Activated gamma-delta T cell (primary cell): ENCODE measurements at places on chromosomes 7 and 10.

DNA sequence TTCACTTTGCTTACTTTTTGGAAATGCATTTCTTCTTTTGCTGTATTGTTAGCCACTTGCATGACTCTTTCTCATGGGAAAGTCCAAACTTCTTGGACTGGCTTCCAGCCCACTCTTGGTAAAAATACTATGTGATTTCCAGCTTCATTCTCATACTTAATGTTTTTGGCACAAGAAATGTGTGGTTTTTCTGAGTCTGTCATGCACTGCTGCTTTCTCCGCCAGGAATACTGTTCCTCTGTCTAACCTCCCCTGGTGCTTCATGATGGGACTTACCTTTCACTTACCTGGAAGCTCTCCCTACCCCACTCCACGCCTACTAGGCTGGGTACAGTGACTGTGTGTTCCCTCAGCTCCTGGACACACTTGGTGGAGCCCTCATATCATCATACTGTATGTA lies 18.7 kb downstream of the MGAM2 start:
- no peak for DNase-seq

GRCh38 chr7:139108266-139109187 lies 993 bp downstream of the ZC3HAV1 start:
- peak; percentile 15 for DNase-seq

DNA sequence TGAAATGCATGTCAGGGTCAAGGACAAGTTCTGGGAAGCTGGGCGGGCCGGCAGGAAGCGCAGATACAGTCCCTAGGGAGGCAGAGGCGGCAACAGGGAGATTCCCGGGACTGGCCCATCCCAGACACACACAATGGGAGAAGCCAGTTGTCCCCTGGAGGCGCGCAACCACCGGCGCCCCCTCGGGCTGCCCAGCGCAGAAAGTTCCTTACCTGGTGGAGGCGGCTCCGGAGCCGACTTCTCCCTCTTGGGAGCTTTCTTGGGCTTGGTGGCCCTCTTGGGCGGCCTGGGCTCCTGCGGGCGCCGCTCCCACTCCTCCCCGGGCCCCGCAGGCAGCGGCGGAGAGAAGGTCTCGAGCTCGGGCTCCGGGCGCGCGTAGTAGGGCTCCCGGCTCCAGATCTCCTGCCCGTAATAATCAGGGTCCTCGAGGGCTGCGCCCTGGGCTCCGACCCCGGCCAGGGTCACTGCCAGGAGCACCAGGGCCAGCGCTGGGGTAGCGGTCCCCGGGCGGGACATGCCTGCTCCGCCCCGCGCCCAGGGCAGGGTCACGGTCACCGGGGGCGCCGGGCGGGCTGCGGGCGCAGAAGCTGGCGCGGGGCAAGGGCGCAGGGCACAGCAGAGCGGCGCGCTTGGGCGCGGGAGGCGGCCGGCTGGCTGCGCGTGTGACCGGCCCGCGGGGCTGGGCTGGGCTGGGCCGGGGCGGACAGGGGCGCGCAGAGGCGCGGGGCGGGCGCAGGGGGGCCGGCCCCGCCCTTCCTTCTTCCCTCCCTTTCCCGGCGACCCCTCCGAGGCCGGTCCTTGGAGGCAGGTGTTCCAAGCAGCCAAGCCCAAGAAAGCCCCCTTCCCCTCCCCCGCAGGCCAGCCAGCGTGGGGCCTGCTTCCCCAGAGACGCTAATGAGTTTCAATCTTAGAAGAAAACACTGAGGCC lies at the start of gene CPXM2:
Gene CPXM2, minus strand, starts transcription at position 664 of the 928 bp plus-strand sequence. Its CDS starts 148 bp downstream, at position 516.
- DNase-seq: no peak

DNA sequence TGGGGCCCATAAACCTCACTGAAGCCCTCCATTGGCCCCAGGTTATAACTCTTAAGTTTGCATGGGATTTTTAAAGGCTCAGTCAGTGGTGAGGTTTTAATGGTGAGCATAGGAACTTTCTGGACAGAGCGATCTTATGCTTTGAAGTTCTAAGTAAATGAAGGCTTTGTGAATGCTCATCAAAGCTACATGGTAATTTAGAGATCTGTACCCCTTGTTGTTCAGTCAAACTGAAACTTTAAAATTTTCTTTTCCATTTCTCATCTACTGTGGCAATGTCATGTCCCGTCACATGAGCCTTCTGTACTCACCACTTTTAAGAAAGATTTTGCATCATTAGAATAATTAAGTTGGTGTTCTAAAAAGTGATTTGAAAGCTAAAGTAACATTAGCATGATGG lies 39.9 kb downstream of the CHN2 start:
- no peak for DNase-seq

DNA sequence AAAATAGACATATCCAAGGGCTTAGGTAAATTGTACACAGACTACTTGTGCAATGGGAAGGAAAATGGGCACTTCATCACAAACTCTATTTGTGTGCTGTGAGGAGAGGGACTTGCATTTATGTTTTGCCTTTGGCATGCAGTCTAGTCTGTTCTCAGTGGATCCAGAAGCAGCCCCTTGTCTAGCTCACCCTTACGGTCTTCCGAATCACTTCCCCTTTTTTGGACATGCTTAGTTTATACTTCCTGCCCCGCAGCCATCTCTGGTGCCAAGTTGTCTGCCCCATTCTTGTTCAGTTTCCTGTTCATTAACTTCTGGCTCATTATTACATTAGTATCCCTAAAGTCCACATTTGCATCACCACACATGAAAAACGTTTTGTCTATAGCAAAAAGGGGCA lies 161.6 kb downstream of the NRCAM start:
- DNase-seq: no peak

GRCh38 chr10:79542626-79543025 lies 17.6 kb downstream of the SFTPA2 start:
- no peak for DNase-seq

- DNase-seq: no peak
Observed at GRCh38 chr10:86312701-86313270, 53.8 kb downstream of the GRID1 start.

- no peak for DNase-seq
Observed at GRCh38 chr7:74405191-74405898, 48.4 kb upstream of the GTF2IRD1 start.

GRCh38 chr7:150972023-150972468 lies 6.1 kb downstream of the KCNH2 start:
- DNase-seq: no peak

DNA sequence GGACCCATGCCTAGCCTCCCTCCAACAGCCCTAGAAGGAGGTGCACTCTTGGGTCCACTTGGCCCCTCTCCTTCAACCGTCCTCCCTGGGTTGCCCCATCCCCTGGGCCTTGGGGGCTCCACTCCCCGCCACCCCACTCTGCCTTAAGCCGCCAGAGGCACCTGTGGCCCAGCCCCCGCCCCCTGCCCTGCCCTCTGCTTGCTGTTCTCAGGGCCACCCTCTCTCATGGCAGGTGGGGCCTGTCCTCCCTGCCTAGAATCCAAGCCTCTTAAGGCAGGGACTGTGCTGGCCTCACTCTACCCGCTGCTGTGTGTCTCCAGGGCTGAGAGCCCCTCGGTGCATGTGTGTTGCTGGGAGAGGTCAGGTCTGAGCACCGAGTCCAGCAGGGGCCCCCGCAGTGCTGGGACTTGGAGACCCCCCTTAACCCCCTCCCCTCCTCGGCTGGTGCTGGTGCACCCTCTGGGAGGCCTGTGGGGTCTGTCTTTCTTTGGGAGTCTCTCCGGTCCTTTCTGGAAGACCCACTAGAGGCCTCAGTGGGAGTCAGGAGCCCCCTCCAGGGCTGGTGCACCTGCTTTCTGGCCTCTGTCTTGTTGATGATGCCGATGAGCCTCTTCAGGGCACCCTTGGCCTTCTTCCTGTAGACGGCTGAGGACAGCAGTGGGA lies 43.8 kb downstream of the CFAP46 start:
- DNase-seq: no peak

- DNase-seq: no peak
Observed at GRCh38 chr10:75211007-75211691, 553 bp downstream of the VDAC2 start.

DNA sequence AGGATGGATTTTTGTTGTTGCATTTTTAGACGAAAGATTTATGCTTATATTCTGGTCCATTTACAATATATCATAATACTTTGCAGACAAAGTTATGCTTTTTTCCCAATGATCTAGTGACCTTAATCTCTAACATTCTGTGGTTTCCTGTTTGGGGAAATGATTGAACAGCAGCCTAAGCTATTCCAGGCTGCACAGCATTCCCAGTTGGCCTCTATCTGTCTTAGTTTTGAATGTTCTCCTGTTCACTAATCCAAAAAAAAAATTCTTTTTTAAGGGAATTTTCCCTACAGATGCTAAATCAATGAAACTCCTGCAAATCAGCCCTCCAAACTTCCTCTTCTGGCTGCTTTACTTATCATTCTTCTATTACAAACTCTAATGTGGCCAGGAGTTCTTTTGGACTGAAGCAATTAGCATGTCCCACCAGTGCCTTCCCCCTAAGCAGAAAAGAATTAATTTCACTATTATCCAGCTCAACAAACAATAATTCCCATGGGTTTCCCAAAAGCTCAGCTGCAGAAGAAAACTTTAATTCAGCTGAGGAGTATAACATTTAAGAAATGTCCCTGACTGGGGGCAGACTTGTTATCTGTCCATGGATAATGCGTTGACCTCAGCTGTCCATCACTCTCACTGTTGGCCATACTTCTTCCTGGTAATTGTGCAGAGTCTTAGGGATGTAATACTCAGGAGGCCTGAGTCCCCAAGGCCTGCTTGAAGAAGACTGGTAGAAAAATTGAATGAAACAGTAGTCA lies 81.9 kb upstream of the TRIL start:
- DNase-seq: no peak

GRCh38 chr7:47529826-47530555 lies 51.9 kb downstream of the TNS3 start:
- no peak for DNase-seq

DNA sequence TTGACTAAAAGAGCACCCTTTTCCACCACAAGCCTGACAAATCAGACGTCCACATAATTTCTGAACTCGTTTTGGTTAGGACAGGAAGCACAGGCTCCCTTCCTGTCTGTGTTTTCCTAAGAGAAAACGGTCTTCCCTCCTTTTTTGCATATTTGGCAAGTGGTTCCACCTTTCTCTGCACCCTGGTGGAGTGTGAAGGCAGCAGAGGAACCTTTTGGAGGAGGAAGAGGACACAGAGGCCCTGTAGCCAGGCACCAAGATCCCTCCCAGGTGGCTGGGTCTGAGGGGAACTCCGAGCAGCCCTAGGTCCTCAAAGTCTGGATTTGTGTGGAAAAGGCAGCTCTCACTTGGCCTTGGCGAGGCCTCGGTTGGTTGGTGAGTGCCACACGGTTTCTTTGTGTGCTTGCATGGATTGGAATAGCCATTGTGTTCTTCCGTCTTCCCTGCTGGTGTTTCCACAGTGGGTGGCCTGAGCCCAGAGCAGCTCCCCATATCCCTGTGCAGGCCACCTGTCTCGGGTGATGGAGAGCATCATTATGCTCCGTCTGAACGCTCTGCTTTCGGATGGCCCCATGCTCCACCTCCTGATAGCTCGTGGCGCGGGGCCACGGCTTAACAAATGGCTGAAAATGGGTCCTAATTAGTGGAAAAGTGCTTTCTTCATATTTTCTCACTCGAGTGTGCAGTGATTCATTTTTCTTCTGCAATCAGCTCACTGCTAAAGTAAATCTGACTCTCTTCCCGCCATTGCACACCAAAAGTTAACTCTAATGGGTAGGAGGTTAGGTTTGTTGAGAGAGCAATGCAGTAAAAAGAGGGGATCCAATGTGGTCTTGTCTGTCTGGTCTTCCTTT lies 4.2 kb downstream of the IKZF1 start:
- no peak for DNase-seq

GRCh38 chr7:55288070-55288824 lies 76.9 kb upstream of the LANCL2 start:
- DNase-seq: no peak

DNA sequence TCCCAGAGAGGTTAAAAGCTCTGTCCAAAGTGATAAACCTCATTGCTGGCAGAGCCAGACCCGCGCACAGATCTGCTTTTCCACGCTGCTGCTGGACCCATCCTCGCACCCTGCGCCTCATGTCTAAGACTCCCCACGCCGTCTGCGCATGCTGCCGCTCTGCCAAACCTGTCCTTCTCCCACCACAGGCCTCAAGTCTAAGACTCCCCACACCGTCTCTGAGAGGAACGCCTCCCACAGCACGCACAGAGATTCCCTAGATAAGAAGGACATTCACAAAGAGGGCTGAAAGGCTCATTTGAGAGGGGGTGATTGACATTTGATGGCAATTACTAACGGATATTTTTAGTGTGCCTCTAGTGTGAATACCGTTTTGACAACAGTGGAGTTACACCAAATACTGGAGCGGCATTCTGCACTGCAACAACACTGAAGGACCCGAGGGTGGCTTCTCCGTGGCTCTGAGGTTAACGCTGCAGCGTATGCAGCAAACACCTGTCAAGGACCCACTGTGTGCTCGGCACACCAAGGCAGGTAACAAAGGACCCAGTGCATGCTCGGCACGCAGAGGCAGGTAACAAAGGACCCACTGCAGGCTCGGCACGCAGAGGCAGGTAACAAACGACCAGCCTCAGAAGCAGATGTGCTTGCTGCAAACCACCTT lies 231.4 kb downstream of the DNAJB6 start:
- DNase-seq: no peak

DNA sequence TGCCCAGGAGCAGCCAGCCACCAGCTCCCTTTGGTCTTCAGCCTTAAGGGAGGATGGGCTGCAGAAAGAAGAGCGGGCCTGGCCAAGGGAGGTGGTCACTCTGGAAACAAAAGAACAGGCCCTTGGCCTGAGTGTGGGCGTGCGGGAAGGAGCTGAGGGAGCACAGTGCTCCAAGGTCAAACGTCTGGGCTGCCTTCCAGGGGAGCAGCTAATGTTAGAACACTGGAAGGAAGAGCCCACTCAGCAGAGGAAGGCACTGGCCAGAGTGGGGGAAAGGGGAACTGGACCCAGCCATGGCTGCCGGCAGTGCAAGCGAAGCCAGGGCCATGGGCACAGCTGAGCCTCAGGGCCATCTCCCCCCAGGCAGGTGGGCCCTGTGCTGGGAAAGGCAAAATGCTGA lies 42.7 kb downstream of the FAM53B start:
- no peak for DNase-seq

GRCh38 chr10:124705817-124706461 lies 38.2 kb downstream of the FAM53B start:
- DNase-seq: no peak

DNA sequence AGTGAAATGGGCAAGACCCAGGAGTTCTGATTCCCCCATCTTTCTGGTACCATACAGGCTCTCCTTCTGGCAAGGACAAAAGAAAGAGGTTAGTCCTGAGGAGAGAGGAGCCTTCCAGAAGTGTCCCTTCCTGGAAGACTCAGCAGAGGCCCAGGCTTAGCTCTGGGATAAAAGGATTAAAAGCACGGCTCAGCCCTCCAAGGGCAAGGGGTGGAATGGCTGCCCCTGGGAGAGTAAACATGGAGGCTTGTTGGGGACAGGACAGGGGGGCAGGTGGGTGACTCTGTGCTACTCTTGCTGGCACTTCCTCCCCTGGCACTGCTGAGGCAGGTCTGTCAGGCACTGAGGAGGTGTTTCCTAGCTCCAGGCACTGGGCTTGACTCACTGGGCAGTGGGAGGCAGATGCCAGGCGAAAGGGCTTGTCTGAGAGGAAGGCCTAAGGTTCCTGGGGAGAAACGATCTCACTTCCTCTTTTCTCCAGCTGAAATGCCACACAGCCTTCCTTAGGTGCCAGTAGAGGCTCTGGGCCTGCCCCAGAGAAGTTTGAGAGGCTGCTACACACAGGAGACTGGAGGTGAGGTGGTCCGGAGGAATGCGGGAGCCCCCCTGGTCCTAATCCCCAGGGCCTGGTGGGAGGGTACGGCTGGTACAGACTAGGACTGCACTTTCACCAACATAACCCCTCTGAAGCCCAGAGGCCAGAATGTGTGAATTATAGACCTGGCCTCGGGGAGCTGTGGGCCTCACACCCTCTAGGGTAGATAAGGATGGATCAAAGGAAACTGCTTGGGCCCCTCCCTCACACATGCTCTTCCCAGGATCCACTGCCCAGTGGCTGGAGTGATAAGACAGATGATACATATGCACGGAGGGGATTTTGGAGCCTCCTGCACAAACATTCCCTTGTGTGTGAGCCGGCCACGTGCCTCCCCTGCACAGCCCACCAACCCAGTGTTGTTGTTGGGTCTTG lies 63.2 kb upstream of the PODXL start:
- DNase-seq: no peak
